ENCODE measurements at places on chromosomes 7 and 10. TPM values are rescaled to one million over a fixed set of nuclear protein-coding genes. Genes with fewer than 3 reads are reported as not detected.
A peak's percentile ranks its signal among the peaks of the same experiment; 100 is the strongest.

DNA sequence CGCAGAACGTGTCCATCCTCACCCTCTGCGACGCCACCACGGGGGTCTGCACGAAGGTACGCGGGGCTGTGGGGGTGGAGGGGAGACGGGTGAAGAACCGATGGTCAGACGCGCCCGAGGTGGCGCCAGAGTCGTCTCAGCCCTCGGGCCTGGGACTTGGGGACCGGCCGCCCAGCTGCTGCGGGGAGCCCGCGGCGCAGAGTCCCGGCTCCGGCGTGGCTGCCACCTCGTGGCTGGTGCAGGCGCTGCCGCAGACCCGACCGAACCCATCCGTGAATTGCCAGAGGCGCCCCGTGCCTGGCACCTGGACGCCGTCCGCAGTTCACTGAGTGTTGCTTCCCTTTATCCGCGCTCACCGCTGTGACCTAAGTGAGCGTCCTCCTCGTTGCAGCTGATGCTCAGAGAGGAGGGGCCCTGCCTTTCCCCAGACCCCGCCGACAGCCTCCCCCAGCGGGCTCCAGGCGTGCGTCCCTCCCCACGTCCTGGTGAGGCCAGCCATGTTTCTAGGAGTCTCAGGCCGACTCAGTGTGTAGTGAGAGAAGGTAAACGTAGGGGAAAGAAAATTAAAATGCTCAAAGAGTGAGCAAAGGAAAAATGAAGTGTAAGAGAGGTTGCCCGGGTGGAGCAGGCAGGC, 208.7 kb downstream of the PAXIP1 start:
- H3K4me1 ChIP-seq, result no peaks in the 10 kb centered on the region
- DNase-seq, result no peak
- H3K4me3 ChIP-seq, result no peak overlapping the region
- H3K27ac ChIP-seq, result no peak overlapping the region
- H3K36me3 ChIP-seq, result no peaks in the 10 kb centered on the region
- peaks cover 39% of the 10 kb centered on the region for H3K27me3 ChIP-seq

The CNPY1 gene
- polyA plus RNA-seq, result not detected

DNA sequence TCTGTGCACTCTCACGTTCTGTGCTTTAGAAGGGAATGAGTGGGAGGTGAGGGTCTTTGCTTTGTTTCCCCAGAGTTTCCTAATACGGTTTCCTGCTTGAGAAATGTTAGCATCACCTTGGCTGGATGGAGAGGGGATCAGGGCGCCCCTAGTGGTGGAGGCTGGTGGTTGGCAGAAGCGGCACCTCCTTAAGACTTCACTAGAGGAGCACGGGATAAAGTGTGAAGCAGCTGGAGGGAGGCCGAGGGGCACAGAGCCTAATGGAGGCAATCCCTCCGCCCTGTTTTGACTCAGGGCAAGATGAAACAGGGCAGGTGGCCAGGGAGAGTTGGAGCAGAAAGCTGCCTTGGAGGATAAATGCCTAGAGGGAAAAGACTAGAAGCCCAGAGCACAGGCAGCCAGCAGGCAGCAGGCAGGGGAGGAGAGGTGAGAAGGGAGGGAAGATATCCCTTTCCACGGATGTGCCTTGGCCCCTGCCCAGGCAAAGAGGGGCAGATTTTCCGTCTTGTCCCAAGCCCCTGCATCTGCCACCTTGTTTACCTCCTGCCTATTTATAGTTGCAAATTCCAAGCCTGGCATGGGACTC, 56.0 kb upstream of the BTRC start:
- H3K4me3 ChIP-seq, result no peak overlapping the region
- peaks cover 9% of the 10 kb centered on the region for H3K27me3 ChIP-seq
- DNase-seq, result peak; percentile 38
- no peaks in the 10 kb centered on the region for H3K36me3 ChIP-seq

The TSPAN15 gene
- polyA plus RNA-seq, result 40.1 TPM

- H3K27ac ChIP-seq, result no peak overlapping the region
- no peak overlapping the region for H3K4me3 ChIP-seq
- H3K27me3 ChIP-seq, result no peaks in the 10 kb centered on the region
- H3K4me1 ChIP-seq, result no peaks in the 10 kb centered on the region
- DNase-seq, result no peak
Observed at GRCh38 chr10:60679388-60679990, 98.8 kb upstream of the CDK1 start.

All from left lung (tissue), 14 donors.